ENCODE measurements at places on chromosomes 13 and 19.

- no peak for DNase-seq
Observed at GRCh38 chr19:54147676-54148075, 10.1 kb downstream of the CNOT3 start.

DNA sequence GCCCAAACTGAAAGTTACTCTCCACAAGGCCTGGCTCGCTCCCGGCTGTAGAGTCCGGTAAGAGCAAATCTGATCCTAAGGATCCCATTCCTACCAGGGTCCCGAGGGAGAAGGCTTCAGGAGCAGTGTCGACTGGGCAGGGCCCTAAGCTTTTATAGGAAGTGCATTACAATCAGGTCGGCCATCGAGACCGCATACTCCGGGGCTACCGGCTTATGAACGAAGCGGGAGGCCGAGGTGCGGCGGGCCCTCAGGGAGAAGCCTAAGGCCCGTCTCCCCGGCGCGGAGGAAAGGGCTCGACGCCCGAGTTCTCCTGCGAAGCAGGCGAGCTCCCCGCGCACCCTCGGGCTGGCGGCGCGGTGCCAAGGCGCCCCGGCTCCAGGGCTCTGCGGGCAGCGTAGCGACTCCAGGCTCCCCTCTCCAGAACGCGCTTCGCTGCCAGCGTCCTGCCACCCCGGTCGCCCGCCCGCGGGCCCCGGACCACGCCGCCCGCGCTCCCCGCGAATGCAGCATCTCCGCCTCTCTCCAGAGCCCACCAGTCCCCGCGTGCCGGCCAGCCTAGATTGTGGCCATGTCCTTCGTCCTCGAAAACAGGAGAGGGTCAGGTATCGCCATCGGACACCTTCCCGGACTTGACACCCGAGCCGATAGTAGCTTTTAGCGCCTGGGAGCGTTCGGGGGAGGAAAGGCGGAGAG is 1.4 kb downstream of the EFNB2 start:
- DNase-seq: no peak

- DNase-seq: no peak
Observed at GRCh38 chr19:23287620-23288019, 37.4 kb upstream of the ZNF724 start.

GRCh38 chr19:38389101-38389925 is 816 bp downstream of the SPRED3 start:
- DNase-seq: no peak

DNA sequence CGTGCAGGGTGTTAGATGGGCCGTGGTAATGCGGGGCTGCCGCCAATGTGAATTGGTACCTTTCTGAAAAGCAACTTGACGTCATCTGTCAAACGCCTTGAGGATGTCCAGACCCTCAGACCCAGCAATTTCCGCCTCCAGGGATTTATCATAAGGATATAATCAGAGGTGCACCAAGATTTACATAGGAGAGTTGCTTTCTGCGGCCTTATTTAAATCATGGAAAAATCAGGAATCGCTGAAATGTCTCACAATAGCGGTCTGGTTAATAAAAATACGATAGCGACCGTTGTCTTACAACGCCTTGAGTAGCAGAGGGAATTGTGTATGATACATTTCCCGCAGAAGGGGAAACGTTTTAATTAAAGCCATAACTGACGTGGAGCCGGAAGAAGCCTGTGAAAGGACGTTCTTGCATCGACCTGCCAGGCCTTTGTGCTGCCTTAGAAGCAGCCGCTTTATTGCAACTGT is 32.3 kb upstream of the NDUFS7 start:
- no peak for DNase-seq

GRCh38 chr19:31185261-31185660 is 164.0 kb downstream of the TSHZ3 start:
- DNase-seq: no peak

All from cortex of kidney (tissue), 1 donor.